NCI-H1930 (cell line): ENCODE measurements at places on chromosomes 6 and 20.

DNA sequence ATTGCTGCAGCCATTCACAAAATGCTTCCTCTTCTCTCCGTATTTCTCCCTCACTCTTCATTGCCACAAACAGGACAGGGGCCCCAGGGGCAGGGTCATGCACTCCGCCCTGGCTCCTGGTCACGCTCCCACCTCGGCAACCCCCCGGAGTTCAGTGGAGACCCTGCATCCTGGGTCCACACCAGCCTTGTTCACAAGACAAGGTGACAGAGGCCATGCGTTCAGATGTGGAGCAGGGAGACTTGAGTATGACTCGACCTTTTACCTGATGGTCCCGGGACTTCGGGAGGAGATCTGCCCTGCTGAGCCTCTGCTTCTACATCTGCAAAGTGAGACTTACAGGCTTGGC lies 49.4 kb downstream of the ANKRD60 start:
- no peak for DNase-seq

DNA sequence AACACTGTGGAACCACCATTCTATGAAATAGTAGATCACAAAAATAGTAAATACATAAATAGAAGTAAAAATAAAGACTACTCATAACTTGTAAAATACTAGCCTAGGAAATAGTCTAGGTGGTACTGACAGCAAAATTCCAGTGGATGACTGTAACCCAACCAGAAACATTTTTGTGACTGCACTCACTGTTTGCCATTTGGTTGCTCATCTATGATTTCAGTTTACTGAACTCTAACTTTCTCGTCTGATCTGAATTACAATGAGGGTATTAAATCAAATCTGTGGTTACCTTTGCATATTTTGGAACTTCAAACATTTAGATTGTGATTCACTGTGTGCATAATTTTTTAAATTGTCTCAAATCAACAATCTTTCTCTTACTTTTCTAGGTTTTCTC lies 151.1 kb downstream of the KHDC1L start:
- no peak for DNase-seq

- DNase-seq = no peak
These were observed 289.9 kb upstream of the TSHZ2 start for GRCh38 chr20:52682237-52682636.

- no peak for DNase-seq
These were observed 44.9 kb upstream of the BCAS1 start for GRCh38 chr20:54115172-54115854.
